ENCODE measurements at places on chromosomes 2 and 18.

DNA sequence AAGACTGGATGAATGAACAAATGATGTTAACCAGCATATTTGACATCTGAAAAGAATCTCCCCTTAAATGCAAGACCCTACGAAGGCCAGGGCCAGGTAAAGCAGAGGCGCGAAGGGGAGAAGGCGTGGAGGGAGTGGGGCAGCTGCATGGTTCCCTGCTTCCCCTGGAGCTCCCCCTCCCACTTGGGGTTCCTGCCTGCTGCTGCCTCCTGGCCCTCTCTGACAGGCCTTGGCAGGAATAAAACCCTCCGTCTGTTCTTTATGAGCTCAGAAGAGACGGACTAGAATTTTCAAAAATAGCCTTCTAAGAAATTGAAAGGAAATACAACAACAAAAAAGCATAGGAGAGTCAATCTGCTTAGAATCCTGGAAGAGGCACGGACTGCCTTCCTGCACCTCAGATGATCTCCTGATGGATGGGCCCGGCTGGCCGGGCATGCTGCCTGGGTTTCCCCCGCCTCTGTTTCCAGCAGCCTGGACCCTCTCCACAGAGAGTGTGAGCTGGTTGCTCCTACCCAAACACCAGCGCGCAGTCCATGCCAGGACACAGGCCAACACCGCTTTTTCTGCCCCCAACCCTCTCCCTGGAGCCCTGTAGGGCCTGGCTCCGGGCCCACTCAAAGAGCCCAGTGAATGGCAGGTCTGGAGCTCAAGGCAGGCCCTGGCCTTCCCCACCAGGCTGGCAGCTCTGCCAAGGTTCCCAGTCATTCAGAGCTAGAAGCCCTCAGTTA, 23.9 kb downstream of the CFAP65 start:
- no peak for DNase-seq

DNA sequence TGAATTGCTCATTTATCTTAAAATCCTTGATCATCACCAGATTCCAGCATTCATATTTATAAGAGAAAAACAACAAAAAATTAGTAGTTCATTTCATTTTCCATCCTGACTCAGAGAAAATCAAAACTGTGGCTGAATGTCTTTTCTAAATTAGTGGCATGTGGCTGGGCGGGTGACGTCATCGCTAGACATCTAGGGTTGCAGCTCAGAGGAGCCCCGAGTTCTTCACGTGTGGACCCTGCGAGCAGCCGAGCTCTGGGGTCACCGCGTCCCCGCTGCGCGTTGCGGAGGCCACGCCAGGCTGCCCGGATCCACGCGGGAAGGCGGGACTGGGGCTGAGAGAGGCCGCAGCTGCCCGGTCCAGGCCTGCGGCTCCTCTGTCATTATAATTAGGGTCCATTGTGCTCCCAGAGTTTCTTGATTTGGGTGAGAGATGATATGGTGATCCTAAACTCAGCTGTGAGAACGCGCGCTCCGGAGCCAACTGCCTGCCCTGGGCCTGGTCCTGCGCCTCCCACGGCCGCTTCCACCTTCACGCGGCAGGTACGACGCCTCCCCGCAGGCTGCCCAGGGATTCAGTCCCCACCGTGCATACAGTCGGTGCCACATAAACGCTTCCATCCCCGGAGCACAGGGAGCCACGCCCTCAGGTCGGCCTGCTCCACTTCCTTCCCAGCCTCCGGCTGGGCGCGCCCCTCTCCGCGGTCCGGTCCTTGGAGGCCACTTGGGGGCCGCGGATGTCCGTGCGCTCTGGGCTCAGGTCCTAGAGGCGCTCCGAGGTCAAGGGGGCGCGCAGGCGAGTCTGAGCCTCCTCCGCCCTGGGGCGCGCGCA, 56.5 kb downstream of the TMEM18 start:
- DNase-seq, result no peak

DNA sequence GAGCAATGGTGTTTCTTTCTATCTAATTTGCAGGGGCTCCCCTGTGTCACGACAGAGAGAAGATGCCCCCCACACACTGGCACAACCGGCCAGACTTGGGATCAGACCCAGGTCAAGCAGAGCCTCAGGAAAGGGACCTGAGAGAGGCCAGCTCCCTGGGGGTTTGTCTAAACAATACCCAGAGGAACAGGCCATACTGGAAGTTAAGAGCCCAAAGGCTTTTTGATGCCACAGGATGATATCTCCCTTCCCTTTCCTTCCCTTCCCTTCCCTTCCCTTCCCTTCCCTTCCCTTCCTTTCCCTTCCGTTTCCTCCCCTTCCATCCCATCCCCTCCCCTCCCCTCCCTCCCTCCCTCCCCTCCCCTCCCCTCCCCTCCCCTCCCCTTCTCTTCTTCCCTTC, 139.2 kb downstream of the ARL4C start:
- no peak for DNase-seq

GRCh38 chr2:65576861-65577601, 144.6 kb upstream of the SPRED2 start:
- DNase-seq, result peak; percentile 95

DNA sequence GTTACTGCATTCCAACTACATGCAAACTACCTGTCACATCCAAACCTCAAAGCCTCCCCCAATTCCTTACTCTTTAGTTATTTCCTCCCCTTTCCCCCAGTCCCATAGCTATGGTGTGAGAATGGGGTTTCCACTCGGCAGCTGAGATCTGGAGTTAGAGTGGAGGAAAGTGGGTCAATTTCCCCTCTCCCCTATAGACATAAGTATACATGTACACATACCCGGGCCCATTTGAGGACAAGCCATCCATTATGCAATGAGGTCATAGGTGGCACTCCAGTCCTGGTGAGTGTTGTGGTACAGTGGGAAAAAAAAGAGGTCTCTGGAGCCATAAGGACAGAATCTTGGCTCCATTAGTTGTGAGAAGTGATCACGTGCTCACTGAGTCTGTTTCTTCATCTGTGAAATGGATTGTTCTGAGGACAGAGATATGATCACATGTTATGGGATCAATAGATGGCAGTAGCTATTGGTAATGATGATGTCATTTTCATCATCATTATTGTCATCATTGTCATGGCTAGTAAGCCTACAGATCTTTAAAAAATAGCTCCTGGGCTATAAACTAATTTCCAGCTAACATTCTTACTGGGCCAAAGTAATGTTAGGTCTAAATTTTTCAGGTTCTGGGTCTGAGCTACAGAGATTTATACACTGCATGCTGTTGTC, 119.0 kb downstream of the BCL2L11 start:
- no peak for DNase-seq

All from fibroblast of mammary gland (primary cell).